AG04450 (cell line): ENCODE measurements at places on chromosomes 3 and 15. TPM values are rescaled to one million over a fixed set of nuclear protein-coding genes. Genes with fewer than 3 reads are reported as not detected.

GRCh38 chr3:123730829-123731228 is 146.0 kb upstream of the HACD2 start:
- DNase-seq, result no peak

DNA sequence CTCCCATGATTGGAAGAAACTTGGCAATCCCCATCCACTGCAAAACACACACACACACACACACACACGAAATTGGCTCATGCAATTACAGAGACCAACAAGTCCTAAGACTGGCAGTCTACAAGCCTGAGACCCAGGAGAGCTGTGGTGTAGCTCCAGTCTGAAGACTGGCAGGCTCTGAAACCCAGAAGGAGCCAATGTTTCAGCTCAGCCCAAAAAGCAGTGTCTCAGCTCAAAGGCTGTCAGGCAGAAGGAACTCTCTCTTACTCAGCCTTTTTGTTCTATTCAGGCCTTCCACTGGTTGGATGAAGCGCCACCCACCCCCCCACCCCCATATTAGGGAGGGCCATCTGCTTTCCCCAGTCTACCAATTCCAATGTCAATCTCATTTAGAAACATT is 32.1 kb downstream of the MESD start:
- no peak for DNase-seq

GRCh38 chr15:66834881-66835878 is 133.1 kb downstream of the SMAD6 start:
- no peak for DNase-seq

- DNase-seq, result peak; percentile 41
These were observed 285.9 kb downstream of the XXYLT1 start for GRCh38 chr3:194985031-194985578.

- no peak for DNase-seq
These were observed 43.7 kb downstream of the MECOM start for GRCh38 chr3:169619793-169620192.

DNA sequence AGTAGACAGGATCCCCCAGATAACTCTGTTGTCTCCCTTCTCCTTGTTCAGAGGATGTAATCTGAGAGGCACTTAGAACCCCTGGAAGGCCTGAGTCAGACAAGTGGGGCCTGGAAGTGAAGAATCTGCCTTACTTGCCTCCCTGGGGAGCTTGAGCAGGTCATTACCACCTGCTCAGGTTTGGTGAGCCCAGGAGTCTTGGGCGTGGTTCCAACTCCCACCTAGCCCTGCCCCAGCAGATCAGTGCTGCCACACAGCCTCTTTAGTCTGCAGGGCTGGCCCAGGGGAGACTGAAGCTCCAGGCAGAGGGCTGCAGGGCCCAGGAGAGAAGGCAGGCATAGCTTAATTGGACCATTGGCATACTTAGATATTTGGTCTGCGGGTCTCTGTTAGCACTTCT is 230.0 kb downstream of the ERC2 start:
- no peak for DNase-seq

Gene UBL7
- 76.6 and 82.8 TPM in 2 replicates for polyA plus RNA-seq

Gene C3orf52
- 5.8 and 7.0 TPM in 2 replicates for polyA plus RNA-seq
